ENCODE measurements at places on chromosomes 6 and 20.

DNA sequence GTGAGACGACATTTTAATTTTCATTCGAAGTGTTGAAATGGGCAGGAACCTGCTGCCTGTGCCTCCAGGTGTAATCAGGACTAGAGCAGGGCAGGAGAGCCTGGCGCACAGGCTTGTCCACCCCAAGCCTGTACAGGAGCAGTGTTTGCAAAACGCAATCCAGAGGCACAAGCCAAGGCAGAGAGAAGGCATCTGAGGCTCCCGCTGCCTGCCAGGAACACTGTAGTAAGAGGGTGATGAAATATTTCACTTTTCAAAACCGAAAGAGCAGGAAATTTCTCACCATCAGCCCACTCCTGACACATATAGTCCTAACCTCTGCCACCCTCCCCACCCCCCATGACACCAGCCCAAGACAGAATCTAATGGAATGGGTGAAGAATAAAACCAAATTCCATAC lies 132.5 kb downstream of the RTN4IP1 start:
- DNase-seq = no peak

- DNase-seq = no peak
Measured at GRCh38 chr6:155497273-155497672, 41.6 kb upstream of the NOX3 start.

DNA sequence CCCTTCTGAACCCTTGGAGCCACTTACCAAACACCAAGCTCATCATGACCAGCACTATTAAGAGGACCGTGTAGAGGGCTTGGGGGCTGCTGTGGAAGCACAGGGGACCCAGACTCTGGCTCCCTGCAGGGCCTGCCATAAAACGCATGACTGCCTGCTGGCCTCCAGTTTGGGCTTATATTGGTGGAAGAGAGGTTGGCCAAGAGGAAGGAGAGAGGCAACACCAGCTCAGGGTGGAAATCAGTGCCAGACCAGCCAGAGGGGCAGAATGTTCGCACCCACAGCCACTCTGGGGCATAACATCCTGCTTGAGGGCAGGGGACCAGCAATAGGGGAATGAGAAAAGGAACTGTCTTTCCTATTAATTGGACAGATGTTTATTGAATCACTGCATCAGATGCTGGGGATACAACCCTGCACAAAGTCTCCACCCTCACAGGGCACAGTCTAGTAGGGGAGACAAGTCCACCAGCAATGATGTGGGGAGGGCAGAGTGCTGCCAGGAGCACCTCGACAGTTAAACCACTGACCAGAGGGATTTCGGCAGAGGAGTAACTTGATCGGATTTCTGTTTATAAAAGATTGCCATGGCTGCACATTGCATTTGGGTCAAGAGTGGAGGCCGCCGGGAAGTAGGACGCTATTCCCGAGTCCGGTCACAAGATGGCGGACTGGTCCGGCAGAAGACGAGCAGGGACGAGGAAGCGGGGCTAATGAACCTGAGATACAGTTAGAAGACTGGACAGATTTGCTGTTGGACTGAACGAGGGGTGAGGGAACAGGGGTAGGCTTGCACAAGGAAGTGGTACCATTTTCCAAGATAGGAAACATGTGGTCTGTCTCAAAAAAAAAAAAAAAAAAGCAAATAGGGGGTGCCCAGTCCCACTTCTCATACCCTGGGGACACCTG lies at the start of gene LY6G5C:
TSS of gene LY6G5C (minus strand) at position 842 of the 909 bp plus-strand sequence. CDS start at position 148, 694 bp downstream.
- peak; percentile 55 for DNase-seq

GRCh38 chr6:10794239-10794638 lies 44.1 kb downstream of the MAK start:
- DNase-seq = no peak

DNA sequence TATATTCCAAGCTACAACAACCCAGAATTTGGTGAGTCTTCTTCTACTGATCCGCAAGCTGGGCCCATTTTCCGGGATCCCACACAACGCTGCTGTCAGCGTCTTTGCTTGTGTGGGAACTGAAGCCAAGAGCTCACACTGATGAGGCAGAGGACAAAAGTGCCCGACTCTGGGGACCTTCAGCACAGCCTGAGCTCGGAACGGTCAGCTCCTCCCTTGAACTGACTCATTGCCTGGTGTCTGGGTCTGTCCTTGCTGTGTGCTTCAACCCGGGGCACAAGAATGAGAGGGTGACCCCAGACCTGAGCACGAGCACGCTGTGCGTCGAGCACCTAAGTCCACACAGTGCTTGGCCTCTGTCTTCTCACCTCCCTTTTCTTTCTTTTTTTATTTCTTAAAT lies 33.5 kb downstream of the DACT2 start:
- no peak for DNase-seq

DNA sequence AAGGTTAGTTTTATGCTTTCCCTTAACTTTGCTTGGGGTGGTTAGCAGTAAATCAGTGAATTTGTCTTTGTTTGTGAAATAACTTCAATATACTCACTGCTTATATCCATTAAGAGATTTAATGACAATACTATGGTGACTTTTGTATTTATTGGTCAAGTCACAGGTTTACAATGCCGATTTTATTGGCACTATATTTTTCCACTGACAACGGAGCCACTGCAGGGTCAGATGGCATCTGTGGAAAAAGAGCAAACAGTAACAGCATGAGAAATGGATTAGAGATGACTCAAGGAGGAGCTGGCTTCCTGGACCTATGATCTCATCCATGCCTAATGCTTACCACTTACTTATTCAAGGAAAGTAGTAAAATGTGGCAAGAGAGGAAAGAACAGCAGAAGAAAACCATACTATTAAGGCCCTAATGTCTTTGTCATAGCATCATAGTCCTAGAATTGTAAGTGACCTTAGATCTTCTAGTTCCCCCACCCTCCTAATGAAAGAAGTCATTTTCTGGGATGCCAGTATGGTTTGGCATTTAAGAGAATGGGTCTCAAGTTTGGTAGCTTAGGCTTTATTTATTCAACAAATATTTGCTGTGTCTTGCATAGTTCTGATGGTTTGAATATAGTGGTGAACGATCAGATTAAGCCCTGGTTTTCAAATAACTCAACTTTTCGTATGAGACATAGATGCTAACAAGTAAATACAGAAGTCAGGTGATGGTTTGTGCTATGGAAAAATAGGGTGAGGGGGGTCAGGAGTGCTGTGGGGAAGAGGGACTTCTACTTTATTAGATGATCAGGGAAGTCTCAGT lies 18.5 kb downstream of the RNF144B start:
- no peak for DNase-seq

DNA sequence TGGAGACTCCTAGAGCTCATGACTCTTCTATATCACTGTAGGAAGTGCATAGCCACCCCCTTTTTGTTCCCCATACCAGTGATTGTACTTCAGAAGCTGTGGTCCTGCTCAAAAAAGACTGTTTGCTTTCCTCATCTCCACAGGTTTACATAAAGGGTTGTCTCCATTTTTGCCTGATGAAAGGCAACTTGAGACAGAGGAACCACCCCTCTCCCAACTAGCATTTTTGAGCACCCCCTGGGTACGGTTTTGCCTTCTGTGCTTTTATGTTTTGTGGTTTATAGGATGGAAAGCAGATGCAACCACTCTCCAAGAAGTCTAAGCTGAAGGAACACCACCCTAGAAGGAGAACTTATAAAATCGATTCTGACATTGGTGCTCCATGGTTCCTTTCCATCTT lies 127.7 kb upstream of the SUPT3H start:
- DNase-seq = no peak

All from stimulated activated naive B cell treated with anti-CD40 and anti-IgM and Interleukin-4, amounts not matched to agents 10 μg/mL and 1 μg/mL and 100 μg/mL, for 72 hours (primary cell).